EH (cell line): ENCODE measurements at places on chromosomes 3 and 15.
A peak's percentile ranks its signal among the peaks of the same experiment; 100 is the strongest.

- DNase-seq: no peak
Observed at GRCh38 chr3:28637742-28638141, 289.1 kb upstream of the AZI2 start.

GRCh38 chr3:58434990-58435389 lies 1.4 kb upstream of the PDHB start:
- peak; percentile 94 for DNase-seq

DNA sequence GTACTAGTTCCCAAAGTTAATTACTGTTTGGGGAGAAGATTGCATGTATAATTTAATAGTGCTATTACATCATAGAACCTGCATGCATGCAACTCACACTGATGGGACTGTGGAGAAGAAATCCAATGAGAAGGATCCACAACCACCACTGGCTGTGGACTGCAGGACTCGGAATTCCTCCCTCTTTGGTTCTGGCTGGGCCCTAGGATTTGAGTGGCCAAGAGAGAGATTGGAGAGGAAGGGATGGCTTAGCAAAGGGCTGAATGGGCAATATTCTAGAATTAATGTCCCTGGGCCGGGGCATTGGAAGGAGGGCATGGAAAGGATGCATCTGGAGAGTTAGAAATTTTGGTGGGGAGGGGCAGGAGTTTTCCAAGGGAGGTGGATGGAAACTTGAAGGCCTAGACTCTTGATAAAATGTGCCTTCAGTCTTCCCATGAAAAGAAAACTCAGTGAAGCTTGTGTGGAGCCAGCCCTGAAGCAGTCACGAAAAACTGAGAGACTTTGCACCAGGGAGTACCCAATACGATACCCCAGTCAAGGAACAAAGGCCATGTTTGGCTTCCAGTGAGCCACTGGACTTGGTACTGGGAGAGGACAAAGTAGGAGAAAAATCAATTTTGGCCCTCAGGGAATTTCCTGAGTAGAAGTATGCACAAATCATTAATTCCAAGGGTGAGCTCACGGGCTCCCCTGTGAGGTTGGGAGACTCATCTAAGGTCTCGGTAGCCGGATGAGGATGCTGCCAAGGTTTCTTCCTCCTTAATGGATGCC lies 31.4 kb upstream of the TPM1 start:
- no peak for DNase-seq

DNA sequence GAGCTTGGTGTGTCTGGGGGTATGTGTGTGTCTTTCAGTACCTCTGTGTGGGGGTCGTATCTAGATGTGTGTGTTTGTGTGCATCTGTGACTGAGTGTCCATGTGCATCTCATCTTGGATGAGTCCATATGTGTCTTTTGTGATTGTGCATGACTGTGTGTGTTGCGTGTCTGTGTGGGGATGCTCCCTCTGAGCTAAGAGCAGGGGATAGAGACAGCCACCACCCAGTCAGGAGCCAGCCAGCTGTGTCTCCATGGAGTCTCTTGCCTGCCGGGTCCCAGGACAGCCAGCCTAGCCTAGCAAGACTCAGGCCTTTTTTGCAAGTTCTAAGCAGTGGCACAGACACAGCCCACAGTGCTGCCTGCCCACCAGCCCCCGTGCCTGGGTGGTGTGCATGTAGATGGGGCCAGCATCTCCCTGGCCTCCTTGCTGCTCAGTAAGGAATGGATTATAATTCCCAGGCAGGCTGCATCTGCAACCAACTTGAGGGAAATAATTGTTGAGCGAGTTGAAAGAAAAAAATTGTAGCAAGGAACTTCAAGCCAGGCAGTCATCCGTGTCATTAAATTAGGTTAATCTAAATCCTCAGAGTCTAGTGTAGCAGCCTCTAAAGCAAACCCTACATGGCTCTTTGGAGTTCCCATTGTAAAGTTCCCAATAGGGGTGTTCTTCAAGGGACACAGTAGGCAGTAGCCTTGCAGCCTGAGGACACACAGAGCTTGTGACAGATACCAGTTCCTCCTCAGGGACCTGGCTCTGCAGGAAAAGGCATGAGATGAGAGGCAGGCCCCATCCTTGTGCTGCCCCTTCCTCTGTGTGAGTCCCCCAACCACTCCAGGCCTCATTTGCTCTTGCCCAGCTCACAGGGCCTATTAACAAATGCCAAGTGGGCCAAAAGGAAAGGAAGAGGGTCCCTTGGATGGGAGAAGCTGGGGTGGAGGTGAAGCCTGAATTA lies 35.9 kb upstream of the MRPS22 start:
- no peak for DNase-seq

DNA sequence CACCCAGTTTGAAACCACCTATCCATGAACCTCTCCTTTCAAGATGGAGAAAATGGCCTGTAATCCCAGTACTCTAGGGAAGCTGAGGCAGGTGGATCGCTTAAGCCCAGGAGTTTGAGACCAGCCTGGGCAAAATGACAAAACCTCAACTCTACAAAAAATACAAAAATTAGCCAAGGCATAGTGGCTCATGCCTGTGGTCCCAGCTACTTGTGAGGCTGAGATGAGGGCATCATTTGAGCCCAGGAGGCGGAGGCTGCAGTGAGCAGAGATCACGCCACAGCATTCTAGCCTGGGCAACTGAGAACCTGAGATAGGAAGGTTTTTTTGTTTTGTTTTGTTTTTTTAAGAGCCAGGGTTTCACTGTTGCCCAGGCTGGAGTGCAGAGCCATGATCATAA lies 5.4 kb downstream of the TKT start:
- peak; percentile 23 for DNase-seq

- DNase-seq: no peak
Observed at GRCh38 chr3:189808246-189809007, 177.2 kb downstream of the TP63 start.

GRCh38 chr3:72337480-72337855 lies 510.8 kb downstream of the SHQ1 start:
- no peak for DNase-seq

DNA sequence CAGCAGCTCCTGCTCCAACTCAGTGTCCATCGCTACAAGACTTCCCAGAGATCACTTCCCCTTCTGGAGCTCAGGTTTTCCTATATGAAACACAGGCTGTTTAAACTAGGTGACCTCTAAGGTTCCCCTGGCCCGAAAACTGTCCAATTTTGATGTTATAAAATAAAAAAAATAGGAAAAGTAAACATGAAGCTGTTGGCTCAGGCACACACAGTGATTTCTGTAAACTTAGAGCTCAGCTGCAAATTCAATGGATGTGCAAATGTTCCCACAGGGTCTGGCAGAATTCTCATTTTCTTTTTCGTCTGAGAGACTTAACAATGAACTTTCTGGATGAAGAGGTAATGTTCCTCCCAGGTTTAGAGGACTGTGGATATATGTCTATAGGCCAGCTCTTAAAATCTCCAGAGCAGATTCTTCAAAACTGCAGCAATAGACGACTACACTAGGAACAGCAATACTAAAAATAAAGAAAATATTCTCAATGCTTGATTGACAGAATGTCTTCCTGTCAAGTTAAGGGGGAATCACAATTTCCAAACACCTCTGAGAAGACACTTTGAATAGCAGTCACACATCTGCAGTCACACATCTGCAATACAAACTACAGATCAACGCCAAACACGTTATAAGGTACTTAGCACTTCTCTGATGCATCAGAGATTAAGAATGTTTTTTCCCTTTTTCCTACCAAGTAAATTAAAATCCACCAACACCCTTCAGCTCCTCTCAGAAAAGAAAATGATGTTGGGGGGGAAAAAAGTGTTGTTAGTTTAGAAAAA lies 2.8 kb downstream of the NUP210 start:
- no peak for DNase-seq

DNA sequence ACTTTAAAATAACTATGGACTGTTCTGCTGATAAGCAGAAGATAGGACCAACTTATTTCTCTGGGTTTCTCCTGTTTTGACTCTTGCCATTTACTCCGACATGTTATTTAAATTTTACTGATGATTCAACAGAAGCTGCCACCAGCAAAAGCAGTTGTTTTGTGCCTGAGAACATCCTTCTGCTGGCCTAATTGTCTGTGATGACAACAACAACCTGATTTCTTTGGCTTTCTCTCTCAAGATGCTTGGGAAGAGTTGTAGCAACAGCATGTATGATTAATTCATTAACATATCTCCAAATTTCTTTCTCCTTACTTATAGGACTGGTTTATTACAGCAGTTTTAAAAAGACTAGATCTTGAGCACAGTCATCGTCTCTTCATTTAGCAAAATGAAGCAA lies 36.9 kb upstream of the DYNC1LI1 start:
- DNase-seq: no peak

GRCh38 chr3:33581666-33582065 lies 136.4 kb downstream of the CLASP2 start:
- no peak for DNase-seq

DNA sequence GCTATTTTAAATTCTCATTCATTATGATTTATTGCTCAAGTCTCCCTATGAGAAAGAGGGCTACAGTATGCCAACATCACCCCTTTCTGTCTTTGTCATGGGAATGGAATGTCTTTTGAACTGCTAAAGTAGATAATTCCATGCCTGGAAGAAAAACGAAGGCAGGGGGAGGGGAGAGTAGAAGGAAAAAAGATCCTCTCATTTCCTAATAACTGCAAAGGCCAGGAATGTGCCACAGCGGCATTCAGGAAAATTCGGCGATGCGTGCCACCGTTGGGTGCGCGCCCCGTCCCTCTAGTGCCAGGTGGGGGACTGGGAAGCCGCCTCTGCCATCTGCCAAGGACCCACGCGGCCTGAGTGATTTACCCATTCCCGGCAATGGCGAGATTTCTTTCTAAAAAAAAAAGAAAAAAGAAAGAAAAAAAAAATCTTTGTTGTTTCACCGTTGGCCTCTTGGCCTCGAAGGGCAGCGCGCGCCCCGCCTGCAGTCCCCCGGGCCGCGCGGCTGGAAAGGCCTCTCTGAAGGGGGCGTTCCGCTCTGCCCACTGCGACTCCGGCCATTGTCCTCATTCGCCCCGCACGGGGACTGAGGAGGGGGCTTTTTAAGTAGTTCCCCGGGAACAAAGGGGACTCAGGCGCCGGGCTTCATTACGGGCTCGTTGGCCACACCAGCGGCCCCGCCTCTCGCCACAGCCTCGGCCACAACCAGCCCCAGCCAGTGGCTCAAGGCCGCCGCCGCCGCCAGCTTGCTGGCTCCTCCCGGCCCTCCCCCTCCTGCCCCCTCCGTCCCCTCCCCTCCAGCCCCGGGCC lies 54.5 kb downstream of the CPN2 start:
- DNase-seq: peak; percentile 74

- no peak for DNase-seq
Observed at GRCh38 chr3:196948442-196949284, 6.3 kb upstream of the NCBP2 start.

GRCh38 chr15:76310475-76311099 lies 682 bp downstream of the ETFA start:
- DNase-seq: peak; percentile 43

- DNase-seq: no peak
Observed at GRCh38 chr3:13235897-13236296, 162.7 kb upstream of the IQSEC1 start.

- no peak for DNase-seq
Observed at GRCh38 chr3:14789221-14789620, 29.5 kb upstream of the FGD5 start.

DNA sequence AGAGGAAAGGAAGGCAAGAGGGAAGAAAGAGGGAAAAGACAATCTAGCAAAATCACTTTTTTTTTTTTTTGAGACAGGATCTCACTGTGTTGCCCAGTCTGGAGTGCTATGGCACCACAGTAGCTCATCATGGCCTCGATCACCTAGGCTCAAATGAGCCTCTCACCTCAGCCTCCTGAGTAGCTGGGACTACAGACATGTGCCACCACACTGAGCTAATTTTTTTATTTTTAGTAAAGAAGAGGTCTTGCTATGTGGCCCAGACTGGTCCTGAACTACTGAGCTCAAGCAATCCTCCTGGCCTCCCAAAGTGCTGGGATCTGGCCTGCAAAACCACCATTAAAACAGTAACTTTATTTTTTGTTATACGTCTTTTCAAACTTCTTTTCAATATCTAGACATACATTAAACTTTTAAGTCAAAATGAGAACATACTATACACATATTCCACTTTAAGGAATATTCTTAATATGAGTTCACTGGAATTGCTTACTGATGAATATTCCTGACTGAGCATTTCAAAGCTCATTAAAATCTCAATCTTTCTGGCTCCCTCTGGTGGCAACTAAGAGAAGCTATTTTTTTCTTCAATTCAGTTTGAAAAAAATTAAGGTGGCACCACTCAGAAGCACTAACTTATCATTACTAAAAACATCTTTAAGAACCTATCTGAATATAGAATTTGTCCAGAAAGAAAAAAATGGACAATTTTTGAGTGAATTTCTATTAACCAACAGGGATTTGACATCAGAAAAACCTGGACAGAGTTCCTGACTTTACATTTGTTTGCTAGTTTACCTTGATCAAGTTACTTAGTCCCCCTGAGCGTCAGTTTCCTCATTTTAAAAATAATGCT lies 40.9 kb downstream of the UACA start:
- peak; percentile 71 for DNase-seq

- DNase-seq: peak; percentile 33
Observed at GRCh38 chr3:194967151-194968117, 281.8 kb downstream of the FAM43A start.

- DNase-seq: peak; percentile 99
Observed at GRCh38 chr3:170689296-170689829, 103.5 kb upstream of the SLC7A14 start.

GRCh38 chr3:78076379-78076778 lies 1036.5 kb downstream of the ROBO2 start:
- no peak for DNase-seq

DNA sequence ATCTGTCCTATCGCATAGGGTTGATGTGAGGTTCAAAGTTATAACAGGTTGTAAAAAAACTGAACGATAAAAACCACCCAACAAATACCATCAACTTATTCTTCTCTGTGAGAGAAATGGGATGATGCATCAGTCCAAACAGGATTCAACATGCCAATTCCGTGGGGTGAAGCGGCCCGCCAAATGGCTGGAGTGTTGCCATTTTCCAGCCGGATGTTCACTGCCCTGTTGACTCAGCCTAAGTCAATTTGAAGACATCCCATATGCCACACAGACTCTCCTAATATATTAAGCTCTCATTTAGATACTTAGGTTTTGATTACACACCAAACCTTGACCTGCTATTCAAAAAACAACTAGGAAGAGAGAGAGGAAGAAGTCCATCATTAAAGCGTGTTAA lies 311.1 kb downstream of the VPS13C start:
- no peak for DNase-seq

DNA sequence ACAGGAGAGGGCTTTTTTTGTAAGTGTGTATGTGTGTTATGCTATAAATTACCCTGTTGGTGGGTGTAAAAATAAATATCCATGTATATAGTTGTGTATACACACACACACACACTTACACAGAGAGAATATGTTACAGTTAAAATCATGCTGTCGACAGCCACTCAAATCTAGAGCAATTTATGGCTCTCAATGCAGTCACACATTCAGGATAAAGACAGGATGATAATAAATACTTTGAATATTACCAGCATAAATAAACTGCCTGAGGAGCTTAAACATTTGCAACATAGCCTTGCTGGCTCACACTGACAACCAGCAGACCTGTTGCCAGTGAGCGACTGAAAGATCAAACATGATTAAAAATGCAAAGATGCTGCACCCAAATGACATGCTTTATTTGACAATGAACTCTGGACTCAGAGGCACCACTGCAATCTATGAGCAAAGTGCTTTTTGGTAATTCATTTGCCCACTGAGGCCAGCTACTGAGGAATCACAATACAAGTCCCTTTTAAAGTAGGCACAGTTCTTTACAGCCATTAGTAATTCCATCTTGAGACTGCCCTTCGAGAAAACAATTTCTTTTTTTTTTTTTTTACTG lies 458.9 kb downstream of the FHIT start:
- DNase-seq: no peak
